Activated CD8-positive, alpha-beta T cell treated with anti-CD3 and anti-CD28 coated beads for 36 hours (primary cell): ENCODE measurements at places on chromosomes 12 and 14.
A peak's percentile ranks its signal among the peaks of the same experiment; 100 is the strongest.

- peaks cover 1% of the 10 kb centered on the region for H3K27me3 ChIP-seq
- H3K4me1 ChIP-seq: peaks cover 8% of the 10 kb centered on the region
- no peak overlapping the region for H3K27ac ChIP-seq
Measured at GRCh38 chr14:91716999-91717398, 14.9 kb downstream of the CATSPERB start.

GRCh38 chr12:108861878-108862587 lies 4.7 kb upstream of the SSH1 start:
- H3K27me3 ChIP-seq: peaks cover 2% of the 10 kb centered on the region
- no peak overlapping the region for H3K4me3 ChIP-seq
- H3K36me3 ChIP-seq: no peaks in the 10 kb centered on the region
- no peak overlapping the region for H3K27ac ChIP-seq
- DNase-seq: no peak
- H3K4me1 ChIP-seq: peaks cover 12% of the 10 kb centered on the region

DNA sequence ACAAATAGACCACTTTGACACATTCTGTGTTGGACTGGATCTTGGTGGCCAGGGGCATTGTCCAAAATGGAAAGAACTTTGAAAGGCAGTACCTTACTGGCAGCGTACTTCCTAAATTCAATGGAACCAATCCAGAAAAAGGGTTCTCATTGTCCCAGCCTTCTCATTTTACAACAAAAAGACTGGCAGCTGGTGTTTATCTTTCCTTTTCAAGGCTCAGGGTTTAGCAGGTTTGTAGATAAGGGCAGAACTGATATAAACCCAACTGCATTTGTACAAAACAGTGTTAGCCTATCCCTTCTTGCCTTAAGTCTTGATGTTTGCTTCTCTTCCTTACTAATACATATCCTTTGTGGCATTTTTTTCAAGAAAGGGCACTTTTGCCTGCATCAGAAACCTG lies 7.7 kb downstream of the THAP2 start:
- DNase-seq: no peak
- H3K27me3 ChIP-seq: no peaks in the 10 kb centered on the region
- no peak overlapping the region for H3K4me3 ChIP-seq
- H3K27ac ChIP-seq: no peak overlapping the region

DNA sequence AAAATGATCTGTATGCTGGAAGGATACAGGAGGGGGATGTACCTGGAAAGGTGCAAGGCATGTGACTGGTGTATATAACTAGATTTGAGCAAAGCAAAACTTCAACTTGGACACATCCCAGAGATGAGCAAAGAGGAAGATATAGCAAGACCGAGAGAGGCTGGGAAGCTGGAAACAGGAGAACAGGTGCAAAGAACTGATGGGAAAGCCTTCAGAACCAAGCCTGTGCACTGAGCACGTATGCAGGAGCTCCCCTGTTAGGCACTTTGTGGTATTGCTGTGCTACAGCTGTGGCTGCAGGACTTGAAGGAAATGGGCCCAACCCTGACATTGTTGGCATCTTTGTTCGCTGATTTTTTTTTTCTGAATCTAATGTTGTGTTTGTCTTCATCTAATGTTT lies 120.7 kb upstream of the PWP1 start:
- peaks cover 6% of the 10 kb centered on the region for H3K4me1 ChIP-seq
- H3K36me3 ChIP-seq: peaks cover 7% of the 10 kb centered on the region
- peak; percentile 16 for DNase-seq
- H3K4me3 ChIP-seq: no peak overlapping the region
- H3K27ac ChIP-seq: no peak overlapping the region

DNA sequence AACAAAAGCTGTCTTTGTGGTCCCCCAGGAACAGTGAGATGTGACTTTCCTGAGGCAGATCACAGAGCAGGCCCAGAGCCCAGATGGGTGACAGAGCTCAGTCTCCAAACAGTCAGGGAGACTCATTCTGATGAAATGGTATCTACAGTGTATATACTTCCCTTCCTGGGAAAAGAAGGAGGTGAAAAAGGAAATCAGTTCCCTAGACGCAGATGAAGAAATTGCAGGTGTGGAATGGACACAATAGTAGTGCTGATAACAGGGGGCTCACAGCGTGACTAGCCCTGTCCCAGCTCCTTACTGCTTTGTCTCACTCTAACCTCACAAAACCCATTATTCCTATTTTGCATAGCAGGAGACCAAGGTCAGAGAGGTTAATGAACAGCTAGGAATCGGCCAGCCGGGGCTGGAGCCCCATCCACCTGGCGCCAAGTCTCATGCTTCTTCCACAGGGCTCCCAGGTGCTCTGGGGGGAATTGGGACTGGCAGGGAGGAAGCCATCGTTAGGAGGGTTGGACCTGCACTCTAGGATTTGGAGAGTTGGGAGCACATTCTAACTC lies 11.9 kb downstream of the KCNH3 start:
- H3K36me3 ChIP-seq: peaks cover 10% of the 10 kb centered on the region
- H3K27ac ChIP-seq: no peak overlapping the region
- DNase-seq: no peak
- peak overlapping the region; percentile 78 for H3K4me3 ChIP-seq
- H3K4me1 ChIP-seq: peaks cover 18% of the 10 kb centered on the region
- H3K27me3 ChIP-seq: no peaks in the 10 kb centered on the region

DNA sequence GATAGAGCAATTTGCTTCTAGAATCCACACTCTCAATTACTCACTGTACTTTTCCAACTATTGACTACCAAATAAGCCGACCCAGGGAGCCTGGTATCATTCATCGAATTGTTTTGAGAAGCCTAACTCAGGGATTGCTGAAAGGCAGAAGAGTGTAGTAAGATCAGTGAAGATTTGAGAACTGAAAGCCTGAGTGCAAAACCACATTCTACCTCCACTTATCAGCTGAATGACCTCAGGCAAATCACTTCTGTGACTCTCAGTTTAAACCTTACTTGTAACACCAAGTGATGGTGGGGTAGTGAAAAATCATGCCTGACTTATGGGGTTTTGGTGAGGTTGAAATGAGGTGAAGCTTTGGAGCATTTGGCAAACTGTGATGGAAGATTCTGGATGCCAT lies 126.1 kb upstream of the MAX start:
- H3K4me1 ChIP-seq: peaks cover 37% of the 10 kb centered on the region
- no peaks in the 10 kb centered on the region for H3K36me3 ChIP-seq
- H3K4me3 ChIP-seq: no peak overlapping the region
- DNase-seq: no peak

- H3K27ac ChIP-seq: peak within 1 kb of the TSS; percentile 91
- H3K4me1 ChIP-seq: peaks cover 49% of the 10 kb centered on the region
- H3K36me3 ChIP-seq: peaks cover 7% of the 10 kb centered on the region
Measured at GRCh38 chr14:96362965-96363750, at the start of the genes ATG2B and GSKIP. Gene ATG2B, minus strand, starts transcription at chr14:96363341. Its CDS starts 365 bp downstream, at chr14:96362976. Gene GSKIP, plus strand, starts transcription at chr14:96363526. Its CDS starts 18,722 bp downstream, at chr14:96382248.
